Cortex of kidney (tissue), 1 donor: ENCODE measurements at places on chromosomes 4 and X.

DNA sequence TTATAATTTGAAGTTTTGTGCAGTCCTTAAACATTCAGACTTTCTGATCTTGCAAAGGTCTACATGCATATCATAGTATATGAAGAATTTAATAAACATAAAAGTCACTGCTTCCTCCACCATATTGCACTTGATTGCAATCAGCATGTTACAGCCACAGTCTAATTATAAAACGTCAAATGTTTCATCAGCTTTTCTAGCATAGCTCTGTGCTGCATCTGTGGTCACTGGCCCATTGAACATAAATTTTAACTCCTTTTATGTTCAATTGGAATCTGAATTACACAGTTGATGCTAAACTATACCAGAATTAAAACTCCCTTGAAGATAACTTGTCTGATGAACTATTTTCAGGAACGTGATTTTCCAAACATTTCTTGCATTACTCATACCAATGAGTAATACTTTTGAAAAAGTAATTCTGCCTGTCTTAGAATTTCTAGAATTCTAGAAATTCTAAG lies 329.1 kb downstream of the GALNTL6 start:
- DNase-seq, result no peak

- DNase-seq, result no peak
Measured at GRCh38 chr4:48688953-48689352, 91.1 kb downstream of the FRYL start.

GRCh38 chrX:6852869-6853268 lies 294.6 kb upstream of the STS start:
- no peak for DNase-seq

- DNase-seq, result no peak
Measured at GRCh38 chrX:96791559-96791958, 92.1 kb upstream of the RPA4 start.

- no peak for DNase-seq
Measured at GRCh38 chrX:3192835-3193234, 151.6 kb downstream of the ARSF start.

- no peak for DNase-seq
Measured at GRCh38 chr4:106430797-106431196, 62.2 kb upstream of the GIMD1 start.

DNA sequence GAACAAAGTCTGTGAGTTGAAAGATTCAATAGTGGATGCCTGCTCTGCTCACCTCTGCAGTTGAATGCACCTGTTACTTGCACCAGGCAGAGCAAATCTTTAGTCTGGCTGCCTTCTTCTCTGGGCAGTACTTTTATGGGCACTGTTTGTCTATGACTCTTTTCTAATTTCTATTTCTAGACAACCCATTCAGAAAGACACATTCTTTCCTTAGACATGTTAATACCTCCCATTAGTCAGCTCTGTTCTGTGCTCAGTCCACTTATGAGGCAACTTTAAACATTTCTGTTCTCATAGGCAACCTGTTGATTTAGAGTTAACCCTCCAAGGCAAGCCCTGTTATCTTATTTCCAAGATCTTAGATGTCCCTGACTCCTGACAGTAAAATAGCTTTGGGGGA lies 108.9 kb downstream of the SYNPO2 start:
- no peak for DNase-seq

DNA sequence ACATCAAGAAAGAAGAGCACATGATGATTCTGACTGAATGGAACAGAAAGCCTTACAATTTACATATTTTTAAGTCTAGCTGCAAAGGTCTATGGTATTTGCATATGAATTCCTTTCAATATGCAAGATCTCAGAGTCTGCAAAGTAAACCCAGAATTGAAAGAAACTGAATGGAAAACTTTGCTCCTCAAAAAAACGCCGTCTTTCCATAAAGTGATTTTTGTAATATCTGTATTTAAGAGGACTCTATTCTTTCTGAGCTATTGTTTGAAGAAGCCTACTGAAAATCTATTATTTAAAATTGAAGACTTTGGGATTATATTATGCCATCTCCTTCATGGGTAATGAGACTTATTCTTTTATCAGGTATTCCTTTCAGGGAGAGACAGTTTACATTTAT lies 1894.4 kb downstream of the STIM2 start:
- no peak for DNase-seq

GRCh38 chr4:136687118-136687517 lies 845.2 kb downstream of the PCDH18 start:
- DNase-seq, result no peak
